ENCODE measurements at places on chromosomes 4 and X.

GRCh38 chr4:5650040-5650439 is 58.3 kb downstream of the EVC2 start:
- DNase-seq = no peak

DNA sequence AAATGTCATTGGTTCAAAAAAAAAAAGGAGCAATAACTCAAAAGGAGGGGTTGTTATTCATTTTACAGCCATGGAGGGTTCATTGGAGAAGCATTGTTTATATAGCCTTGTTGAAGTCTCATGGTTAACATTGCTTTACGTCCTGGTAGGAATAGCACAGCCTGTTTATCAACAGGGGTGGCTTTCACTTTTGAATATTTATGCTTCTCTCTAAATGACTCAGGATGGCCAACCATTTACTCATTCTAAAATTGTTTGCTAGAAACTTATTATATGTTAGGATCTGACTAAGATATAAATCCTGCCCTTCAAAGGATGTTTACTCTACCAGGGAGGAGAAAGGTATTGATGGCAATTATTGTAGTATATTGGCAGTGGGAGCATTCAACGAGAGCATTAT is 534.1 kb upstream of the GALNTL6 start:
- no peak for DNase-seq

DNA sequence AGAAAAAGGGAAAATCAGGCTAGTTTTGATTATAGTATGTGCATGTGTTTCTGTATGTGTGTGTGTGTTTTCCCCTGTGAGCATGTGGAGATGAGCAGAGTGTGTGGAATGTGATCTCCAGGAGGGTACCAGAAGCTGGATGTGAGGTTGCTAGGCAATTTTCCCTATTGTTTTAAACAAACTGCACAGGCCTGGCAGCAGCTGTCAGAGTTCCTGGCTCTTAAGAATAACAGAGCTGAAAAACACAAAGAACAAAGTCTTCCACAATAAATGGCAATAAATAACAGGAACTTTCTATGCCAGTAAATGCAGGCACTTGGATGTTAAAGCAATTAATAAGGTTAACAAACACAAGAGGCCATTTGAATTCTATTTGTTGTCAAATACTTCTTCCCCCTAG is 344.6 kb upstream of the CTSO start:
- no peak for DNase-seq

GRCh38 chr4:26724534-26724933 is 136.1 kb upstream of the STIM2 start:
- no peak for DNase-seq

DNA sequence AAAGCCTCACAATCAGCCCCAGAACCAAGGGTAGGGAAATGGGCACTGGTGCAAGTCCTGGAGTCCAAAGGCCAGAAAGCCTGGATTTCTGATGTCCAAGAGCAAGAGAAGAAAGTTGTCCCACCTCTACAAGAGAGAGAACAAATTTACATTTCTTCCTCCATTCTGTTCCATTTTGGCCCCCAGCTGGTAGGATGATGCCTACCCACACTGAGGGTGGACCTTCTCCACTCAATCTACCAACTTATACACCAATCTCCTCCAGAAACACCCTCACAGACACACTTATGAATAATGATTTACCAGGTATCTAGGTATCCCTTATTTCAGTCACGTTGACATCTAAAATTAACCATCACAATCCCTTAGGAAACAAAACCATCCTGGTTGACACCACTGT is 367.8 kb upstream of the GRIA3 start:
- no peak for DNase-seq

DNA sequence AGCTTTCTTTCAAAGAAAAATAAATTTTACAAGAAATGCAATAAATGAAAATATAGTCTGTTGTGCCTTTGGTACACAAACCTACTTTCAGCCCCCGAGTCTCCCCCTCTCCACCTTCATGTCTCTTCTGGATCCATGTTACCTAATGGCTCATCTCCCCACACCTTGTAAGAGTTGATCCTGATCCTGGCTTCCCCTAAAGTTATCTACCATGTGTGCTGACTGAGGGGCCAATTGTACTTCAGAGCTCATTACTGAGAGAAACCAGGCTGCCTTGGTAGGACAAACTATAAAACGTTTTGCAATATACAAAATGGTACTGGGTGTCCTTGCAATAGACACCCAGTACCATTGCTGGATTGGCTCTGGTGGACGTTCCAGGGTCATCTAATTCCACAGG is 11.8 kb downstream of the PALLD start:
- no peak for DNase-seq

GRCh38 chrX:42246814-42247213 is 323.5 kb upstream of the CASK start:
- no peak for DNase-seq

DNA sequence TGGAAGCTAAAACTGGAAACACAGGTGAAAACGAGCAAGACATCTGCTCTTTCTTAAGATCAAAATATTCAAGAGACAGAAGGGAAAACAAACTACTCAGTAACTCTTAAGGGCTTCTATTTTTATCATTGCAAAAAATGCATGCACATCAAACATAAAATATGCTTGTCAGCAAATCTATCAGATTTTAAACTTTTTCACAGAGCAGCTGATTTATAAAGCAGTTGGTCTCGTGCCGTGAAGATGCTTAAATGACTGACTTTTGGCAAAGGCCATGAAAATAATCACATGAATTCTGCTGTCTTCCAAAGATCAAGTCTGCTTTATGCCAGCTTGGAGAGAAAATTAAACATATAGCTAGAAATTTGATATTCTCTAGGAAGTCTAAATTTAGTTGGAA is 482.1 kb upstream of the HS3ST1 start:
- DNase-seq = no peak

DNA sequence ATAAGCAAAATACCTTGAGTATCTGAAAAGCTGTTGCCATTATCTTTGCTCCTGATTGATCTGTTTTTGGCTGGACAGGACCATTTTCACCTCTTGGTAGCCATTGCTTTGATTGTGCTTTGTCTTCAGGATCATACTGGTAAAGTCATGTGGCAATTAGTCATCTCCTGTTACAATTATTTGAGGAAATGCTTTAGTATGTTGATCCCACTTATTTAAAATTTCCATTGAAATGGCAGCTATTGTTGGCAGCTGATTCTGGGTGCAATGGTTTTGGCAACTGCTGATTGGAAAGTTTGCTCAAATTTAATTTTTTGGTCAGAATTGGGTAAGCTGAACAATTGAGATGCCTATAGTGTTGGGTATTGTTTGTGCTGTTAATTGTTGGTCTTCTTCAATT is 238.3 kb upstream of the TLL1 start:
- DNase-seq = no peak
